AG08396 (cell line): ENCODE measurements at places on chromosomes 1 and 21.

- DNase-seq, result no peak
These were observed 51.5 kb upstream of the RUNX3 start for GRCh38 chr1:24981631-24982005.

- DNase-seq, result peak; percentile 80
These were observed 45.1 kb downstream of the TMEM53 start for GRCh38 chr1:44628962-44629756.

- DNase-seq, result no peak
These were observed 16.1 kb downstream of the PRRC2C start for GRCh38 chr1:171501305-171502024.

DNA sequence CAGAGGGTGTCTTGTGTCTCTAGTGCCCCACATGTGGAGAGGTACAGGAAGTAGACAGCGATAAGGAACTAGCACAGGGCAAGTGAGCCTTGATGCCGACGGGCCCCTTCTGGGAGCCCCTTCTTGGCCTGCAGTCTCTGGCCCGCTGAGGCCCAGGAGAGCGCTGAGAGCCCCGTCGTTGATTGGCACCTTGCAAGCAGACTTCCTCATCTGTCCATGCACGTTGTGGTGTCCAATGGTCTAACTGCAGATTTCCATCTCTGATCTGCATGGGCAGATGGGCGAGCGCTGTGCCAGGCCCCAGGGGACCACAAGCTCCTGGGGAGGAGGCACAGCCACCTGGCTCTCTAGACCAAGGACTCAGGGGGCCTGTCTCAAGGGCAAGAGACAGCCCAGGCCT is 32.4 kb downstream of the PLEKHA6 start:
- DNase-seq, result no peak

- DNase-seq, result no peak
These were observed 370.4 kb downstream of the VAV3 start for GRCh38 chr1:107594536-107594935.

GRCh38 chr1:204216236-204216635 is 2.4 kb upstream of the GOLT1A start:
- no peak for DNase-seq

- no peak for DNase-seq
These were observed 149.2 kb upstream of the FOXD3 start for GRCh38 chr1:63173161-63173560.

- peak; percentile 90 for DNase-seq
These were observed at the start of gene RPS6KA1 for GRCh38 chr1:26529655-26530409. Gene RPS6KA1, plus strand, starts transcription at chr1:26529761. Its CDS starts 160 bp downstream, at chr1:26529921.

DNA sequence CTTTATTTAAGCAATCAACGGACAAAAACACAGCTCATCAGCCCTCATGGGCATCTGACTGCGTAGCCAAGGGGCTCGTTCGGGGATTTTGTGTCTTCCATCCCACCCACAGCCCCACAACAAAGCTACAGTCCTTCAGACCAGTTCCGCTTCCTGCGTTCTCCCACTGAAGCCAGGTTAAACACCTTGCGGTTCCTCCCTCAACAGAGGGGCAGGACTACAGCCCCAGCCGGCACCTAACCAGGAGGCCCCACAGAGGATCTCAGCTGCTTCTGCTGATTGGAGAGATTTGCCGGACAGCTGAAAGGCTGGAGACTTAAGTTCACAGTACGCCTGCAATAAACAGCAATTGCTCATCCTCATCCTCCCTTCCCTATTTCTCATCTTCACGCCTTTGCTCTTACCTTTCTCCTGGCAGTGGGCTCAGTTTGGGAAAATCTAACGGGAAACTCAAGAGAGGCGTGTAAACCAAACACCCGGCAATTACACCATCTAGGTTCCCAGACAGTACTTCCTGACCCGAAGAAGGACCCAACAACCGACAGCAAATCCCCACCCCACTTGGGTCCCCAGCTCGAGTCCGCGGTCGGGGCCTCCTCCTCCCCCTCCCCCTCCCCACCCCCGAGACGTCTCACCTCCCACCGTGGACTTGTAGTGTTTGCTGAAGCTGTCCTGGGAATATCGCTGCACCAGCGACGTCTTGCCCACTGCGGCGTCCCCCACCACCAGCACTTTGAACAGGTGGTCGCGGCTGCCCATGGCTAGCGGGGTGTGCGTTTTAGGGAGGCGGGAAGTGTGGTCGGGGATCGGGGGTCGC is 876 bp downstream of the RAB29 start:
- DNase-seq, result no peak

DNA sequence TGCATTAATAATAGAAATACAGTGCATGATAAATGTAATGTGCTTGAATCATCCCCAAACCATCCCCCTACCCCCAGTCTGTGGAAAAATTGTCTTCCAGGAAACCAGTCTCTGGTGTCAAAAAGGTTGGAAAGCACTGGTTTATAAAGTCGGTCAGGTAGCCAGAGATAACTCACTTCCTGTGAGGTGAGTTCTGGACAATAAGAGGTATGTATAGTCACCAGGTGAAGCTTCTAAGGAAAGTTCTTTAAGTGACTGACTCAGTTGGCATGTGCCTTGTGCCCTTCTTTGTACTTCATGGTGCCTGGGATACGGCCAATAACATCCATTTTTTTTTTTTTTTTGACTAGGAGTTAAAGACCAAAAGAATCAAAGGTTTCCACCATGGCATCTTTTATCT is 103.7 kb downstream of the GPATCH2 start:
- DNase-seq, result no peak

- no peak for DNase-seq
These were observed 154.0 kb downstream of the TGFB2 start for GRCh38 chr1:218499011-218499691.

DNA sequence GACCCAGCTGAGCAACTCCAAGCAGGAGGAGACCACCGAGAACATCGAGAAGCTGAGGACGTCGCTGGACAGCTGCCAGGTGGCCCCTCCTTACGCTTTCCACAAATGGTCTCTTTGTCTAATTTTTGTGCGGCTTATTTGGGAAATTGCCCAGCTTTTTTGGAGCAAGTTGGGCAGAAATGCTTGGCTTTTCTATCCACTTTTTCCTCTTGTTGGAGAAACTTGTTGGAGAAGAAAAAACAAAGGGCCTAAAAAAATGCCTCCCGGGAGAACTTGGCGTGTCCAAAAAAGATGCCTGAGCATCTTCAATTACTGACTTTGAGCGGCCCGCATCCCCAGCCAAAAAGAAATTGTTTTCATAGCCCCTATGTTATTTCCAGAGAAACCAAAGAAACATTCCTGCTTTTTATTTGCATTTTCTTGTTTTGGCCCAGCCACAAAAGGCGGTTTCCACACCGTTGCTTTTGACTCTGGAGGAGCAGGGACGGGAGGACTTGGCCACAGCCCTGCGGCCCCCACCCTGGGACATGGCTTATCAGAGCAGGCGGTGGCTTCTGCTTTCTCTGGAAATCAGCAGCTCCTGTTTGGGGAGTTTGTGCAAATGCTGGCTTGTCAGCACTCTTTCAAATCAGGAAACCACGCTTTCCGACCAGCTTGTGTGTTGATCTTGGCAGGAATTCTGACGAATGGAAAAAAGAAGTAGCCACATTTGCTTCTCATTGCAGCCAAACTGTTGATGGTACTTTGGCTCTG is 81.2 kb upstream of the EFHD2 start:
- DNase-seq, result peak; percentile 45

- DNase-seq, result no peak
These were observed 123.9 kb downstream of the ETS2 start for GRCh38 chr21:38929652-38930051.

- DNase-seq, result no peak
These were observed 15.6 kb upstream of the MFN2 start for GRCh38 chr1:11964656-11965055.

GRCh38 chr1:59340411-59341307 is 43.8 kb downstream of the FGGY start:
- no peak for DNase-seq

DNA sequence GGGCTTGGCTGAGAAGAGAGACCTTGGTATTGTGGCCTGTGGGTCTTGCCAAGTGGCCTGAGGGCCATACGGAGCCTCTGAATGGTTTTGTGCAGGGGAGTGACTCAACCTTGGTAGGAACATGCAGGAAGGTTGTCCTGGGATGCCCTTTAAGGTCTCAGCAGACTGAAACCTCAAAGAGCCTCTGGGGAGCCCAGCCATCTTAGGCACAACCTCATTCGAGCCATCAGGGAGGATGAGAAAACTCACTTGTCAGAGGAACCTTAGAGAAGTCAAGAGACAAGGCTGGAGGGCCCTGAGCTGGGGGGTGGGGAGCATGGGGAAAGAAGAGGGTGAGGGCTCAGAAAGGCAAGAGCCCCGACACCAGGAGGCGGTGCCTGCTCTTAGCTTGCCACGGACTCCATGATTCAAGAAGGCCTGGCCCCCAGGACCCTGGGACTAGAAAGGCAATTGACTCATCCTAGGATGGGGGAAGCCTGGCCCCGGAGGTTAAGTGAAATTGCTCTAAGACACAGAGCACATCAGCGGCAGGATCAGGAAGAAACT is 13.0 kb downstream of the IFI6 start:
- DNase-seq, result peak; percentile 45

GRCh38 chr1:235558621-235559169 is 54.4 kb upstream of the B3GALNT2 start:
- no peak for DNase-seq

- no peak for DNase-seq
These were observed 862.6 kb downstream of the USP25 start for GRCh38 chr21:16592381-16592780.

GRCh38 chr1:174785510-174785909 is 214.2 kb upstream of the CACYBP start:
- DNase-seq, result no peak

- no peak for DNase-seq
These were observed 850 bp upstream of the KHDC4 start for GRCh38 chr1:155934936-155935590.

DNA sequence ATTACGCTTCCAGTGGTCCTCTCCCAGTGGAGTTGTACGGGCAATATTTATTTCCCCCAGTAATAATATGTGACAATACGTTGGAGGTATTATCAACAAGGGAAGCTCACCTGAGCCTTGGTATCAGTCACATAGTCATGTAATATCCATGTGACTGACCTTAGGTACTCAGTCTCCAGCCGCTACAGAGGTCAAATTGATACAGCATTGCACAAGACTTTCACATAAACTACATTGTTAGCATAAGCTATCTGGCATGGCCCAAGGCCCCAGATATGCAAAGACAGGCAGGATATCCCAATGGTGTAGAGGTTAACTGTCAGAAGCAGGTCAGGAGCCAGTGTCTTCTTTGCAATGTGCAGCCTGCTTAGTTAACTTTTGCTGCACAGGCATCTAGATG is 15.3 kb upstream of the CHIT1 start:
- no peak for DNase-seq

GRCh38 chr1:39617488-39618049 is 21.9 kb downstream of the HEYL start:
- DNase-seq, result peak; percentile 10

DNA sequence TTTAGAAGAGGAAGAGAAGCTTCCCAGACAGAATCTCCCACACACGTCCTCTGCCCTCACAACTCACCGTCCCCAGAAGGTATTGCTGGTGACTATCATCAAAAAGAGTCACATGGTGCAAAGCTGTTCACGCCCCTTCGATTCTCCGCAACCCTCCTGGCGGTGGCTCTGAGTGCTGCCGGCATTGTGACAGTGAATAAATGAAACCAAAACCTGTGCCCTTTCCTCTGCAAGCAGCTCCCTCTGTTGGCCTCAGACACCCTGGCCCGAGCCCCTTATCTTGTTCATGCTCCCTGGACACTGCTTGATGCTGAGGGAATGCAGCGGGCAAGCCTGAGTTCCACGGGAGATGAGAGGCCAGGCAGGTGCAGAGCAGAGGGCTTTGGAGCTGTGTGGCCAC is 510.3 kb downstream of the NPHP4 start:
- DNase-seq, result no peak

- DNase-seq, result no peak
These were observed 215.2 kb downstream of the URB2 start for GRCh38 chr1:229841230-229841629.
